ENCODE measurements at places on chromosomes 3 and 15.

DNA sequence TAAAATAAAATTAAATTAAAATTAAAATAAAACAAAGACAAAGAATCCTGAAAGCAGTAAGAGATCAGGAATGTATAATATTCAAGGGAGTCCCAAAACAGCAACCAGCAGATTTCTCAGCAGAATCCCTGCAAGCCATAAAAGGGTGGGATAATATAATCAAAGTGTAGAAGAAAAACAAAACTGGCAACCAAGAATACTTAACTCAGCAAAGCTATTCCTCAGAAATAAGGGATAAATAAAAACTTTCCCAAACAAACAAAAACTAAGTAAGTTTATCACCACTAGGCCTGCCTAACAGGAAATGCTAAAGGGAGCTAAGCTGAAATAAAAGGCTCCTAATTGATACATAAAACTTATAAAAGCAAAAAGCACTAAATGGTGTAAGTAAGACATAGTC, 29.8 kb downstream of the THBS1 start:
- no peak for DNase-seq

- DNase-seq = no peak
These were observed 722 bp upstream of the ZXDC start for GRCh38 chr3:126476166-126477060.

DNA sequence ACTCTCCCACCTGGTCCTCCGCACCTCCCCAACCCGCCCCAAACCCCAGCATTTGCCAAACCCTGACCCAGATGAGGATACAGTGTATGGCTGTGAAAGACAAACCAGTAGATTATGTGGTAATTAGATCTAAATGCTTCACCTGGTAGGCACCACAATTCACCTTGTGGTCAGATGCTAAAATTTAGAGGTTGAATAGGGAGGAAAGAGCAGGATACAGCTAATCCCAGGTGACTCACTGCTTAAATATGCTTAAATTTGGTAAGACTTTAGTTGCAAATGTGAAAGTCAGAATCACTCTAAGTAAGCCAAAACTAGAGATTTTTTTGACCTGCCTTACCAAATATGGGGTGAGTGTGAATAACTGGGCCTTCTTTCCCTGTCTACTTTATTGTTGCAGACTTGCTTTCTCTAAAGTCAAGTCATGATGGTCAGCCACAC, 105.5 kb downstream of the MME start:
- no peak for DNase-seq

- DNase-seq = no peak
These were observed 246.2 kb upstream of the TBL1XR1 start for GRCh38 chr3:177443469-177443868.

DNA sequence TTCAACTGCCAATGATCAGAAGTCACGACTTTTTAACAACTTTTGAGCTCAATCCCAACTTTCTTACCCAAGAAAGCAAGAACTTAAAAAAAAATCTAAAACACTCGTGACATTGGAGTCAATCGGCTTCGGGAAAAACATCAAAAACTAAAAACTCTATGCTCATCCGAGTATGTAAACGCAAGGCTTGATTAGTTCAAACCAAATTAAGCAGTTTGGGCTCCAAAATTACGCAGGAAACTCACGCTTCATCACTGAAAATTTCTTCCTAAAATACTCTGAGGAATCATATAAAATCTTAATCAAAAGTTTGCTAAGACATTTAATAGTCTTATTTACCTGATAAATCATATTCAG, 1.6 kb downstream of the TRA2B start:
- no peak for DNase-seq

DNA sequence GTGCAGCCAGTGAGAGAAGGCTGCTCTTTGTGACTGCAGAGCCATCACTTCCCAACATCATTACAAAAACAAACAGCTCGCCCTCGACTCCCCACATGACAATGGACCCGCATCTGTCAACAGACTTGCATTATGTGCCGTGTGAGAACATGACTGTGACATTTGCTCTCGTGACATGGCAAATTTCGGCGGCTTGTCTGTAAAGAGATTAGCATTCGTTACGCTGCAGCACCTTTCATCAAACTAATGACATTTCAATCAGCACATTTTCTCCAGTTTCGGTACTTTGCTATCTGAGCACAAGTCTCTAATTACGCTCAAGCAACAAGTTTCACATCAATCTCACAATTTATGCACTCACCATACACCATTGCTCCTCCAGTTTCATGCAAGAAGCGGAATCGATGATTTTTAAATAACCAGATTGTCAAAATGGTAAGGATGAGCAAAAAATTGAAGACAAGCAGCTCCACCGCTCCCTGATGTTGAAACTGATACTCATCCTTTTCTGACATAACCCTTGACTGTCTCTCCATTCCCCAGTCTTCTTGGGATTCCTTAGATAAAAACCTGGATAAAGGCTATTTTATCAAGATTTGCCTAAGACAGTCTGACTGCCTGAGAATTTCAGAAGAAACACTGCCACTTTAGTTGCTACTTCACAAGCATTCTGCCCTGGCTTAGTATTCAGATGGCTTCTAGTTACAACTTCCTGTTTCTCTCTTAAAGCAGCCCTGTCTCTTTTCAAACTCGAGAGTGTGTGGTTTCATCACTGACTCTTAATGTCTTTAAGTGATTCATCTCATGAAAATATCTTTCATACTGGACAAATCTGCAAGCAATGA, at the start of gene SLC9A9:
Gene SLC9A9 (minus strand): TSS at position 682 of the 845 bp plus-strand sequence. CDS start 146 bp downstream, at position 536.
- peak; percentile 58 for DNase-seq

DNA sequence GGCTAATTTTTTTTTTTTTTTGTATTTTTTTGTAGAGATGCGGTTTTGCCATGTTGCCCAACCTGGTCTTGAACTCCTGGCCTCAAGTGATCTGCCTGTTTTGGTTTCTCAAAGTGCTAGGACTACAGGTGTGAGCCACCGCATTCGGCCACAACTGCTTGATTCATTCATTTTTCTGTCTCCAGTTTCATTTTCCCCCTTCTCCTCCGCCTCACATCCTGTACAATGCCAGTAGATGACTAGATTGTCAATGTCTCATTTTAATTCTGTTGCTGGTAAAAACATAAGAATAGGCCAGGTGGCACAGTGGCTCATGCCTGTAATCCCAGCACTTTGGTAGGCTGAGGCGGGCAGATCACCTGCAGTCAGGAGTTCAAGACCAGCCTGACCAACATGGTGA, 12.0 kb upstream of the ZNF592 start:
- DNase-seq = no peak

DNA sequence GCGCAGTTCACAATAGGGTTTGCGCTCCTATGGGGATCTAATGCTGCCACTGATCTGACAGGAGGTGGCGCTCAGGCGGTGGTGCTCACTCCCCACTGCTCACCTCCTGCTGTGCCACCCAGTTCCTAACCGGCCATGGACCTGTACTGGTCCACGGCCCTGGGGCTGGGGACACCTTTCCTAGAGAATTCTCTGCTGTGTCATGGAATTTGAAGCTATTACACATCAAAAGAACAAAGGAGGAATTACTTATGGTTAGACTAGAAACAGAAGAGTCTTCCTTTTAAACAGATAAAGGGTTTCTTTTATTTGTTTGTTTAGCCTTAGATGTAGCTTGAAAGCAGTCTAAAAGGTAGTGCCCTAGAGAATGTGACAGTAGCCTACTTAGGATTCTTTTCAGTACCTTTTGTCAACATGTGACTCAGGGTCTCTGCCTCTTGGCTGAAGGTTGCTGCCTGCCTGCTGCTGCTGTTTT, 50.3 kb downstream of the PAK2 start:
- no peak for DNase-seq

GRCh38 chr3:177193688-177194268, 3.5 kb downstream of the TBL1XR1 start:
- no peak for DNase-seq

GRCh38 chr3:63429905-63430304, 151.8 kb downstream of the SYNPR start:
- no peak for DNase-seq

GRCh38 chr3:22380253-22380652, 629.2 kb upstream of the ZNF385D start:
- DNase-seq = no peak

GRCh38 chr15:88649753-88650551, 11.1 kb downstream of the ISG20 start:
- no peak for DNase-seq

DNA sequence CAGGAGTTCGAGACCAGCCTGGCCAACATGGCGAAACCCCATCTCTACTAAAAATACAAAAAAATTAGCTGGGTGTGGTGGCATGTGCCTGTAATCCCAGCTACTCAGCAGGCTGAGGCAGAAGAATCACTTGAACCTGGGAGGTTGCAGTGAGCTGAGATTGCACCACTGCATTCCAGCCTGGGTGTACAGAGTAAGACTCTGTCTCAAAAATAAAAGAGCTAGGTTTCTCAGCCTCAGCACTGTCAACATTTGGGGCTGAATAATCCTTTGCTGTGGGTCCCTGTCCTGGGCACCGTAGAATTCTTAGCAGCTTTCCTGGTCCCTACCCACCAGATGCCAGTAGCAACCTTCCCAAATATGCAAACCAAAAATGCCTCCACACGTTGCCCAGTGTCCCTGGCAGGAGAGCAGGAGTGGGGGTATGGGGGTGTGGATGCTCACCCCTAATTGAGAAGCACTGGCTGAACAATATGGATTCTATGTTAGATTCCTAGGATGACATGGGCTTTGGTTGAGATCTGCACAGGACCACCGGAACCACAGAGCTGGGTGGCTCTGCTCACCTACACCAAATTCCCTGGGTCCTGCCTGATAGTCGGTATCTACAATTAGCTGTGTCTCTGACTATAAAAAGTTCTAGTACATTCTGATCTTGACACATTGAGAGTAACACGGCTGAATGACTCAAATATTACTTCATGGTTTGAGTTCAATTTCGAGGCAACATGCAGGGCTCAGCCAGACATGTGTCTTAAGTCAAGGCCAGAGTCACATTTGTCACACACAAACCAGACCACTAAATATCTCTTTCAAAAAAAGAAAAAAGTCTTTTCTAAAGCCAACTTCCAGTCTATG, 577.0 kb upstream of the MDFIC2 start:
- DNase-seq = no peak

DNA sequence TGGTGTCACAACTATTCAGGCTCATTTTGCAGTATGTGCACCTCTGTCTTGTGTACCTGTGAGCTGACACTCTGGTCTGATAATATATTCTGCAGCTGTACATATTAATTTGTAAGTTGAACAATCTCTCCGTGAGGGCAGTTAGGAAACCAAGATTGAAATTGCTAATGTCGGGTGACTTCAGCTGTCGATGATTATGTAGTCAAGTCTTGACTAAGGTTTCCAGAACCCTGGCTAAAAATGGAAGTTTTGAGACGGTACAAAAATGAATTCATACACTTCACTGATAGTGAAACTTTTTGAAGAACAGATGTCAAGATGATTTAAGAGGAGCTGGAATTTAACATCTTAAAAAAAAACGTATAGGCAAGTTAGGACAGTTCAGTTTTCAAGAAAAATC, 196.8 kb upstream of the ICE2 start:
- no peak for DNase-seq

GRCh38 chr15:41817781-41818180, 10.1 kb upstream of the JMJD7 start:
- no peak for DNase-seq

DNA sequence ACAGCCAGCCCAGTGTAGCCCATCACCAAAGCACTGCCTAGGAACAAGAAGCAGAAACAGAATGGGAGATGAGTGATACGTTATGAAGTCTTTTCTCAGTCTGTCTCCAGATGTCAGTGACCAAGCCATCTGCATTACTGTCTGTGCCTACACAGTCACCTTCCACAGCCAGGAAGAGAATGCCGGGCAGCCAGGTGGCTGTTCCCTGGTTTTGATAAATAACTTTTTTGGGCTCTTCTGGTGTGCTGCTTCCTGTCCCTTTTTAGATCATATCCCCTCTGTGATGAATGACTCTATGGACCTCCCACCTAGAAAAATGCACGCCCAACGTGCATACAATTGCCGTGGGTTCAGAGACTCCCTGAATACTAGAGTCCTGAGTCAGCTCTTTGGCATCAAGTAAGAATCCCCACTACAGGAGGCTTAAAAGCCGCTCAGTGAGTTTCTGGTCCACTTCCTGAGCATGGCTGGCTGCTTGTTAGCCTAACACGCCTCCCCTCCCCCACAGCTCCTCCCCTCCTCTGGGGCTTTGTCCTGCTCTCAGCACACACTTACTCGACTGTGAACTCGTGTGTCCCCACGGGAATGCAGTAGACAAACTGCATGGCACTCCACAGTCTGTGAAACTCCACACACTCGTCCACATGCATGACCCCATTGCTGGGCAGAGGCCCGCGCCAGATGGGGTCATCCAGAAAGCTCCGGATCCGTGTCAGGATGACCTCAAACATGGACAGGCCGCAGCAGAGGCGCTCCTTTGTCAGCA, 34.7 kb downstream of the NIPA2 start:
- DNase-seq = no peak

DNA sequence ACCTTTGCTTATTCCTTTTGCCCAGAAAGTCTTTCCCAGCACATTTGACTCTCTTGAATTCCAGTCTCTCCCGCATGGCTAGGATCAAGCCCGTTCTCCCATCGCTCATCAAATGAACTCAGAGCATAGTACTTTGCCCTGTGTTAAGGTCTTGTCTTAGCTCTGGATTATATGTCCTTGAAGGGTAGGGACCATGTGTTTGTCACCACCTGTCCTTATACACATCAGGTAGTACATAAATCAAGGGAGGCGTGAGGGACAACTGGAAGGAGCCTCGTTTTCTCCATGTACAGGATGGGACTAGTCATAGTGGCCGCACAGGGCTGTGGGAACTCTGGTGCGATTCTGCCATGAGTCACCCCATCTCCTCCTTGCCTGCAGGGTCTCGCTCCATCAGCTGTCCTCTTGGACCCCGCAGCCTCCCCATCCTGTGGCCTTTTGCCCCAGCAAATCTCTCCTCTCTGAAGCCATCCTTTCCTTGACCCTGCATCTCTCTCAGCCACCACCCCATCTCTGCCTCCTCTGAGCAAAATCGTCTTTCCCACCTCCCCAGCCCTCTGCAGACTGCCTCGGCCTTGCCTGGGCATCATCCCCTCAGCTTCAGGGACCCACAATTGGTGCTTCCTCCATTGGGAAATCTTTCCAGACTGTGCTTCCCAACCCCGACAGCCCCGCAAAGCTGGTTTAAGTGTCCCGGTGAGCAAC, 33.4 kb upstream of the RAB6B start:
- no peak for DNase-seq

- DNase-seq = no peak
These were observed 308.2 kb downstream of the CTNNB1 start for GRCh38 chr3:41507336-41508062.

- DNase-seq = no peak
These were observed 13.6 kb upstream of the CCDC33 start for GRCh38 chr15:74222240-74223119.

DNA sequence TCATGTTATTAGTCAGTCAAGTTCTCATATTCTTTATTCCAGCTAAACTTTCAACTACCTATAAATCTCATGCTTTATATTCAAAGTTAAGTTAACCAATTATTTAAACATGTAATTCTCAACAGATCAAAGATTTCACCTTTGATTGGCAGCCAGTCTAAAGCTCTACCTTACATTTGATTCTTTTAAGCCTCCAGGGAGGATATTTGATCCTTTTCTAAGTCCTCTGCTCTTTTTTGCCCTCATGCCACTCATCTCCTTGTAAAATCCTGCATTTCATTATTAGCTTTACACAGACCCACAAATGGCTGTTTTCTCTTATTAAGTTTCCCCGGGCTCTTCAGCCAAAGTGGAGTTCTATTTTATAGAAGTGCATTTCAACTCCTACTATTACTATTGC, 134.1 kb downstream of the NLGN1 start:
- DNase-seq = no peak
